Astrocyte of the cerebellum (primary cell): ENCODE measurements at places on chromosomes 4 and X.

DNA sequence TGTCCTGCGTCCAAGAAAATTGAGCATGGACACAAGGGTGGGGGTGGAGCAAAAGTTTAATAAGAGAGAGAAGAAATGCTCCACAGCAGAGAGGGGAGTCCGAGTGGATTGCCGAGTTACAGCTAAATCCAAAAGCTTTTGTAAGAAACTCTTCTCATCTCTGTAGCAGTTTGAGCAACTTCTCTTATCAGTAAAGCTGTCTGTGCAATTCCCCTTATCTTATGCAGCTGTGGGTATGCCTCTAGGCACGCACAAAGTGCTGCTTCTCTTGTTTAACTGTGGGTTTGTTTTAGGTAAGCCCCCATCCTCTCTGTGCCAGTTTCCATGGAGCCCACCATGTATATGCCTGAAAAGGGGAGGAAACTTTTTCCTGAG, 44.8 kb downstream of the HMGB2 start:
- DNase-seq: no peak

- no peak for DNase-seq
These were observed 17.8 kb upstream of the PAGE2B start for GRCh38 chrX:55056820-55057674.

DNA sequence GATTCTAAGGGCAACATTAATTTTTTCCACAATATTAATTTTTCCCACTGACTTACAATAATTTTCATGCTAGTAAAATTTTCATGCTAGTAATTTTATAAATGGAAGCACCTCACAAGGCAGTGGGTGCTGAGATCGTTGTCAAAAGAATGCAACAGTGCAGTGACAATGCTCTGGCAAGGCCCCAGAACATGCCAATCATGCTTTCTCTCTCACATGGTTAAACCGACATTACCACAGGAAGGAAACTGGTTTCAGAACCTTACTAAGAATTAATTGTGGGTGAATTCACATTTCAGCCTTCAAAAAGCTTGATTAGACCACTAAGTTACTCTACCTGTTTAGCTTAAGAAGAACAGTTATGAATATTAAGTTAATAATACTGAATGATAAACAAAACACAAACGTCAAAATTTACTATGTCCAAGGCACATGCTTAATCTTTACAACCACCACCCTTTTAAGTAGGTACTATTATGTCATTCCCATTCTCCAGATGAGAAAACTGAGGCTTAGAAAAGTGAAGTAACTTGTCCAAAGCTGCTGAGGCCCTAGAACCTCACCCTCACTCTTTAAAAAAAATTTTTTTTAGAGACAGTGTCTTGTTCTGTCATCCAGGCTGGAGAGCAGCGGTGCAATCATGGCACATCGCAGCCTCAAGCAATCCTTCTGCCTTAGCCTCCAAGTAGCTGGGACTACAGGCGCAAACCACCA, 10.0 kb upstream of the OPHN1 start:
- DNase-seq: no peak

GRCh38 chr4:86256086-86256485, 103.8 kb downstream of the MAPK10 start:
- DNase-seq: no peak

GRCh38 chrX:136015016-136015415, 29.8 kb downstream of the SLC9A6 start:
- no peak for DNase-seq
